HFFc6 (cell line): ENCODE measurements at places on chromosomes 16 and 17.
A peak's percentile ranks its signal among the peaks of the same experiment; 100 is the strongest.

- no peak for DNase-seq
These were observed 236.4 kb downstream of the BCAS3 start for GRCh38 chr17:60914078-60914477.

GRCh38 chr16:15811481-15812400 is 45.1 kb downstream of the MYH11 start:
- DNase-seq, result peak; percentile 96

DNA sequence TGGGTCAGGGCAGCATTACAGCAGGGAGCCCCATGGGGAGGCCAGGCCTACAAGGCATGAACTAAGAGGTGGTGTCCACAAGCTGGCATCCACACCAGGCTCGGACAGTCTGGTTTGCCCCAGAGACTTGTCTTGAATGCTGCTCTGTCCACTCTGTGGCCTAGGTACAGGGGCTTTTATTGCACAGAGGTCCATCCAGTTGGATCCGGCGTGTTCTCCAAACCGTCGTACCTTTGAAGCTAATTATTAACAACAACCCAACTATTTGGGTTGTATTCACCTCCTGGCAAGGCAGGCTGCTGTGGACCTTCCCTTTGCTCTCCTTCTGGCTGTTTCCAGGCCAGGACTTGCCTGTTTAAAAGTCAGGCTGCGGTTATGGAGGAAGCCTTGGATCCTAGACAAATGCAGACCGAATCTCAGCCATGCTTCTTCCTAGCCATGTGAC is 123.4 kb downstream of the CLEC16A start:
- no peak for DNase-seq

DNA sequence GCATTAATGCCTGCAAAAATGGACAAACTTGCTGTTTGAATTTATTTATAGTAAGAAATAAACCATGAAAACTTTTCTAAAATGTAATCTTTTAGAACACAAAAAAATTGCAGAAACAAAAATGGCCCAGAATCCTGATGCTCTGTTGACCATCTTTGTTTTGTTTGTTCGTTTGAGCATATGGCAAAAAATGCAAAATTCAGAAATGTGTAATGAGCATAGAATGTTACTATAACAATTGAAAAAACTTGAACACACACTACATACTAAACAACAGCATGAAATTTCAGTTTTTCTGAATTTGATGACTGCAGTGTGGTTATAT is 1.1 kb upstream of the KPNA2 start:
- no peak for DNase-seq

GRCh38 chr17:35052241-35052610 is 11.3 kb downstream of the RFFL start:
- DNase-seq, result peak; percentile 21
